SW 1271 (cell line): ENCODE measurements at places on chromosomes 12 and 14.

GRCh38 chr12:71719647-71720370 is 33.9 kb downstream of the TMEM19 start:
- DNase-seq, result no peak

- DNase-seq, result no peak
Measured at GRCh38 chr14:56133547-56133946, 15.3 kb downstream of the PELI2 start.

DNA sequence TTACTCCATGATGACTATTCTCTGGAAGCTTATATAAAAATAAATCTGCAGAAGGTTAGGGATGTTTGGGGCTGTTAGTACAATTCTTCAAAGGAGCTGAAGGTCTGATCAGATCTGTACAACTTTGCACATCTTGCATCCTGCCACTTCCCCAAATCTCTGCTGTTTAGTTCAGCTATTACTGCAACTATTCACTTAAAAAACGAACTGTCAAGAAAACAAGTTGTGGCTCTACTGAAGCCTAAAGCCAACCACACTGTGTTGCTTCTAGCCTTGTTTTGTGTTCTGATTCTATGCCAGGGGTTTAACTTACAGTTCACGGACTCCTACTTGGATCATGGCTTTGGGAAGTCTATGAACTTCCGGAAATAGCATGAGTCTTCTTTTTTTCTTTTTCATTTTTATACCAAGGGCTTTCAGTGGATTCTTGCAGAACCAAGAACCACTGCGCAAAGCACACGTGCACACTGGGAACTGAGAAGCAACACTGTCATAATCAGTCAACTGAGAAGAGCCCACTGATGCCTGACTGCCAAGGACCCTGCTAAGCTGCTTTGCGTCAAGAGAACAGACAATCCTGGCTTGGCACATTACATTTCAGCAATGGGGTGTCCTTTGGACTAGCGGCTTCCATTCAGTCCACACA is 66.3 kb upstream of the EEA1 start:
- no peak for DNase-seq

GRCh38 chr12:31896514-31897039 is 62.6 kb upstream of the RESF1 start:
- no peak for DNase-seq

DNA sequence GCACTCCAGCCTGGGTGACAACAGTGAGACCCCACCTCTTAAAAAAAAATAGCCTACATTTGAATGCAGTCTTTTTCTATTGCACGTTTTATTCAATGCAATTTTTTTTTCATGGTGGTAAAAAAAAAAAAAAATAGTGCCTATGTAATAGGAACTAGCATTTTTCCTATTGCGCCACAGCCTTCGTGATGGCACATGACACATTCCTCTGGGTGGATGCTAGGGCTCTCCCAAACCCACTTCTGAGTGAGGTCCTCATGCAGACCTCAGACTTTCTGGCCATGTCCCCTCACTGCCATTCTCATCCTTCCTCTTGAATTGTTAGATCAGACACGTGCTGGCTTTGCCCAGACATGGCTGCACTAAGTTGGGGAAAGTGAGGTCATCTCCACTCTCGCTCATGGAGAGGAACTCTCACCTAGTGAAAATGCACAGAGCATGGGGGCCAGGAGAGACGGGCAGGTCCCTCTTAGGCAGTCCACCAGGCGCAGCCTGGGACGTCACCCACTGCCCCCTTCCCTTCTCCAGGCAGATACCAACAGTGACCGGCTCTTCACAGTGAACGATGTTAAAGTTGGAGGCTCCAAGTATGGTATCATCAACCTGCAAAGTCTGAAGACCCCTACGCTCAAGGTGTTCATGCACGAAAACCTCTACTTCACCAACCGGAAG is 19.2 kb downstream of the DCAF4 start:
- DNase-seq, result no peak

DNA sequence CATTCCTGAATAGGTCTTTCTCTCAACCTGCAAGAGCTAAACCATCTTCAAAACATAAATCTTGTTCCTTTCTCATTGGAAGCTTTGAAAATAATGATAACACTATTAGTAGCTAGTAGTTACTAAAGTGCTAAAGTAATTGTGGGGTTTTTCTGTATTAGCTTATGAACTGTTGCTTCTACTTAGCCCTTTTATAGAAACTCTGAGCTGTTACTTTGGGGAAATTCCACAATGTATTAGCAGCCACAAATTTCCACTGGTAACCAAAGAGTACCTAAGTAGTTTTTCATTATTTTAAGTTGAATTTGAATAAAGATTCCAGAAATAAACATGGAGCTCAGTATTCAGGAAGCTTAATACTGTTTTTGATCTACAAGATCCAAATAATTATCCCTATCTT is 6.4 kb upstream of the MAPK1IP1L start:
- DNase-seq, result no peak

DNA sequence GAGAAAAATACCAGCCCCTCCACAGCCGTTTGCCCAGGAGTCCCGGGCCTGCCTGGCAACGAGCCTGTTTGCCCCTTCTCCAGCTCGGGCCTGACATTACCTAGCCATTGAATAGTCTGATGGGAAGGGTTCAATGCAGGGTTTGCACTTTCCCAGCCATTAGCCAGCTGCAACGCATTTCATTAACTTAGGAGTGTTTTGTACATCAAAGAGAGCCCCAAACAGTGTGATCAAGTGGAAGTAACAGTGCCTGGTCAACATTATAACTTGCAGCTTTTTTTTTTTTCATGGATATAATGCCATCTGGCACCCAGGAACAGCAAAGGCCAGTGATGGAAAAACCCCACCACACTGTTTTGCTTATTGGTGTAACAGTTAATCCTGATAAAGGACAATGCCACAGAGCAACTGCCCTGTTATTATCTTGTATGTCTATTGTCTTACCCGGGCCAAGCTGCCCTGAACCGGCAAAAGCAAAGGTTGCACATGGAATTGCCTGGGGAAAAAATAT is 38.0 kb downstream of the BTG1 start:
- DNase-seq, result no peak

DNA sequence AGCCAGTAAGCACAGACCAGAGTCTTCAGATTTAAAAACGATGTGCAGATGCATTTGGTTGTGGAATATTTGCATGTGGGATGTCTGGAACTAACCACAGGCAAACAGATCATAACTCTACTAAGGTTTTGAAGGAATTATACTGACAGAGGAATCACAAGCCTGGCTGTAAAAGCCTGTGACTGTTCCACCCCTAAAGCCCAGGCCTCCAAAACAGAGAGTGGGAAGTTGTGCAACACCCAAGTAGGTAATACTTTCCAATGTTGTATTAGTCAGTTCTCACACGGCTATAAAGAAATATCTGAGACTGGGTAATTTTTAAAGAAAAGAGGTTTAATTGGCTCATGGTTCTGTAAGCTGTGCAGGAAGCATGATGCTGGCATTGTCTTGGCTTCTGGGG is 68.1 kb upstream of the DCD start:
- no peak for DNase-seq

- DNase-seq, result no peak
Measured at GRCh38 chr12:132711080-132711843, 620 bp downstream of the PGAM5 start.

GRCh38 chr14:98548071-98548686 is 723.8 kb downstream of the BCL11B start:
- no peak for DNase-seq

- DNase-seq, result no peak
Measured at GRCh38 chr12:60172266-60173211, 576.7 kb downstream of the SLC16A7 start.
